Testis (tissue), 5 donors: ENCODE measurements at places on chromosomes 5 and 9.
A peak's percentile ranks its signal among the peaks of the same experiment; 100 is the strongest.

DNA sequence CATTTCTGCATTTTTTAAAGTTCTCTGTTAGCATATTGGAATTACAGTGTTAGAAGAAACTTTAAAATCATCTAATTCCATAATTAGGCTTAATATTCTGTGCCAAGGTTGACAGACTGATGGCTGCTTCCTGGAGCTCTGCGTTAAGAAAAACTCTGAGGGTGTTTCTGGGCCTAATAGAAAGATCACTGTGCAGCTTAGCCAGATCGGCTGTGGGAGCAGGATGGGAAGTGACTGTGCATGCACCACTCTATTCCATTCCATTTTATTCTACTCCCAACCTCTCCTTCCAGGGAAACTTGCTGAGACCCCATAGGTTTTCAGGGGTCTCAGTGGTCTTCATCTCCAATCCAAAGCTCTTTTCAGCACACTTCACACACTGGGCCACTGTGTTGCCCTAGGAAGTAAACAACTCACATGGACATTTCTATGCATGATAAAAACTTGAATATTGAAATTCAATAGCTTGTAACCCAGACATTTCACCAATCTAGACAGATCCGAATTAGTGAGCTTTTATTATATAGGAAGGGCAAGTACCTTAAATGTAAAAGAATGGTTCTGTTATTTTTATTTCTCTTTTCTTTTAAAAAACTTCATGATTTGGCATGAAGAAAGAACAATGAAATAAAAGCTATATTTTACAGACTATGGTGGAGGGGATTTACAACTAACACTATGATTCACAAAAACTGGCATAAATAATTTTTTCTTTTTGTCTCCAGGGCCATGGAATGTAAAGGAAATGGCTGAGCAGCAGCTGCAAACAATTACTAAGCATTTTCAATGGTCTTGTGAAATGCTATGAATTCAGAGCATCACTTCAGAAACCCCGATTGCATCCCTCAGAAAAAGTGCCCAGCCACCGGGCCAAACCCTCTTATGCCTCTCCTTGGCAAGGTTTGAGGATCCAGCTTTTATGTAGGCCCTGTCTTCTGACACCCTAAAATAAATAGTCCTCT, 51.4 kb upstream of the DAB2 start:
- H3K4me3 ChIP-seq, result no peak overlapping the region
- no peaks in the 10 kb centered on the region for H3K36me3 ChIP-seq
- H3K27ac ChIP-seq, result no peak overlapping the region
- no peak for DNase-seq
- H3K4me1 ChIP-seq, result peaks cover 5% of the 10 kb centered on the region

- H3K4me3 ChIP-seq, result no peak overlapping the region
- H3K36me3 ChIP-seq, result no peaks in the 10 kb centered on the region
- H3K4me1 ChIP-seq, result no peaks in the 10 kb centered on the region
- no peak overlapping the region for H3K27ac ChIP-seq
- H3K27me3 ChIP-seq, result no peaks in the 10 kb centered on the region
Measured at GRCh38 chr9:31744589-31744988, 639.9 kb upstream of the ACO1 start.

DNA sequence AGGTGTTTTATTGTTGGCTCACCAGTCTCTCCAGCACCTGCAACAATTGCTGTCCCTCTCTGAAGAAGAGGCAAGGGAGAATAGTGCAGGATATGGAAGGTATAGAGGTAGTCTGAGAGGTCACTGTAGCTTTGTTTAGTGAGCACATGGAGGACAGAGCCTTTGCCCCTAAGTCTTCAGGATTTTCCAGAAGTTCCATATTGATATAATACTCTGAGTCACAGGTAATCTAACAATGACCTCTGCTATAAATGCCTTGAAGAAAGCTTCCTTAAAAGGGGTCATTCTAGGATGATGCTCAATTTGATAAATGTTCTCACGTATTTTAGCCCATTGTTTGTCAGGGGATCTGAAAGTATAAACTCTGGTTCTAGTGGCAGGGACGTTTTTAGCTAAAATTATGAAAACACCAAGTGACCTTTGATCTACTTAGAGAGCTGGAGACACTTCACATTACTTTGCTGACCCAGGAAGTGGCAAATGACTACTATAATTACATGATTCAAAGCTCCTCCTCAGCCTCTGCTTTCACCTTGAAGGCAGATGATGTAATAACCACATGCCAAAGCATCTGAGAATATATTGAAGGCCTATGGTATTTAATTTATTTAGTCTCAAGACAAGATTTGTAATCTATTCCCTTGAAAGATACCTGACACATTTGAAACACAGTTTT, 366.9 kb upstream of the NUDT12 start:
- no peak overlapping the region for H3K27ac ChIP-seq
- no peaks in the 10 kb centered on the region for H3K27me3 ChIP-seq
- no peak overlapping the region for H3K4me3 ChIP-seq
- no peak for DNase-seq

GRCh38 chr5:135386096-135386495, 12.9 kb downstream of the MACROH2A1 start:
- no peaks in the 10 kb centered on the region for H3K4me1 ChIP-seq
- H3K4me3 ChIP-seq, result no peak overlapping the region
- H3K27me3 ChIP-seq, result no peaks in the 10 kb centered on the region
- DNase-seq, result no peak
- no peaks in the 10 kb centered on the region for H3K36me3 ChIP-seq

DNA sequence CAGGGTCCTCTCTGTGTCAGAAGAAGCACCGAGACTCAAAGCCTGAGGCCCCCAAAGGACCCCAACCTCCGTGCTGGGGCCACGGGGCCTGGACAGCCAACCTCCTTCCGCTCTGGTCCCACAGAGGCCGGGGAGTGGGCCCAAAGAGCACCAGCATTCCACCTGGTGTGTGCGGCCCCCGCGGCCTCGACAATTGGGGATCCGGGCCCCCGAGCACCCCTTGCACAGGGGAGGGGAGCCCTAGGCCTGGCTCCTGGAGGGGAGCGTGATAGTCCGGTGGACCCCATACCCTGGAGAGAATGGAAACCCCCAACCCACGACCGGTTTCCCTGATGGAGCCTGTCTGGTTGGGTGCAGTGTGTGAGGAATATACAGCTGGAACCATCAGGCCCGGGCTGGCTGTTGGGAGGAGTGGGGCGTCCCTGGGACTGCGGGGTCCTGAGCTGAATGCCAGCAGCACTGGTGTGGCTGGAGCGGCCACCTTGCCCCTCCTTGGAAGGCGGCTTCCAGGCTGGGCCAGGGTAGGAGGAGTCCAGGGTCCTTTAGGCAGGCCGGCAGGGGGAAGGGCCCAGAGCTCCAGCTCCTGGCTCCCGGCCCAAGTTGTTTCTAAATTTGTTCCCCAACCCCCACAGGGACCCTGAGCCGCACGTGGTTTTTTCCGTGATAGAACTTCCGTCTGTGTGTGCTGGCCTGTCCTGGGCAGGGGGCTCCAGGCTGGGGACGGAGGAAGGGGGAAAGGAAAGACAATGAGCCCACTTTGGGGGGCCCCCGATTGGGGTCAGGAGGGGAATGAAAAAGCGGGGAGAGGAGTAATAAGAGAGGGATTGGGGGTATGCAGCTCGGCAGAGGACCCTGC, 825 bp upstream of the TOR4A start:
- peaks cover 12% of the 10 kb centered on the region for H3K4me1 ChIP-seq
- H3K27ac ChIP-seq, result peak overlapping the region; percentile 89
- H3K36me3 ChIP-seq, result no peaks in the 10 kb centered on the region
- no peak overlapping the region for H3K4me3 ChIP-seq
- DNase-seq, result peak; percentile 83

DNA sequence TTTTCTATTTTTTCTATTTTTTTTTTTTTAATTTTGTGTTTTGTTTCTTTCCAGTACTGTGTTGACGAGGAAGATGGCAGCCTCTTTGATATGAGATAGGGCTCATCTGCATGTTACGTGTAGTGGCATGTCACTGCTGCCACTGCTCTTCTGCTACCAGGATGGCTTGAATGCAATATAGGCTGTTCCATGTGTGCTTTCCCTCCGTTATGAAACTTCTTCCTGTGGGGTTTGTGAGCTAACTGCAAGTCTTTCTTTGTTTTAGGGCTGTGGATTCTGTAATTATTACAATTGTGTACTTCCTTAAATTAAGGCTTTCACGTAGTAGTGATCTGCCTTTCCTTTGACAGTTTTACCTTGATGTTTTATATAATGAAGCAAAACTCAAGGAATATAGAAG, 184.6 kb downstream of the KDM4C start:
- no peaks in the 10 kb centered on the region for H3K4me1 ChIP-seq
- DNase-seq, result no peak
- H3K27ac ChIP-seq, result no peak overlapping the region
- no peaks in the 10 kb centered on the region for H3K36me3 ChIP-seq

- no peak overlapping the region for H3K4me3 ChIP-seq
- no peak overlapping the region for H3K27ac ChIP-seq
- H3K36me3 ChIP-seq, result no peaks in the 10 kb centered on the region
- peaks cover 6% of the 10 kb centered on the region for H3K4me1 ChIP-seq
- no peak for DNase-seq
- H3K27me3 ChIP-seq, result no peaks in the 10 kb centered on the region
Measured at GRCh38 chr5:170154744-170155143, 49.0 kb downstream of the FOXI1 start.

- no peaks in the 10 kb centered on the region for H3K27me3 ChIP-seq
- H3K36me3 ChIP-seq, result no peaks in the 10 kb centered on the region
- no peaks in the 10 kb centered on the region for H3K4me1 ChIP-seq
- H3K27ac ChIP-seq, result no peak overlapping the region
- DNase-seq, result no peak
- no peak overlapping the region for H3K4me3 ChIP-seq
Measured at GRCh38 chr9:110217656-110218099, 9.7 kb upstream of the C9orf152 start.

- no peak for DNase-seq
- H3K27ac ChIP-seq, result no peak overlapping the region
- H3K36me3 ChIP-seq, result no peaks in the 10 kb centered on the region
- peaks cover 7% of the 10 kb centered on the region for H3K4me1 ChIP-seq
- H3K27me3 ChIP-seq, result no peaks in the 10 kb centered on the region
Measured at GRCh38 chr9:78301466-78301865, 4.5 kb downstream of the PSAT1 start.

DNA sequence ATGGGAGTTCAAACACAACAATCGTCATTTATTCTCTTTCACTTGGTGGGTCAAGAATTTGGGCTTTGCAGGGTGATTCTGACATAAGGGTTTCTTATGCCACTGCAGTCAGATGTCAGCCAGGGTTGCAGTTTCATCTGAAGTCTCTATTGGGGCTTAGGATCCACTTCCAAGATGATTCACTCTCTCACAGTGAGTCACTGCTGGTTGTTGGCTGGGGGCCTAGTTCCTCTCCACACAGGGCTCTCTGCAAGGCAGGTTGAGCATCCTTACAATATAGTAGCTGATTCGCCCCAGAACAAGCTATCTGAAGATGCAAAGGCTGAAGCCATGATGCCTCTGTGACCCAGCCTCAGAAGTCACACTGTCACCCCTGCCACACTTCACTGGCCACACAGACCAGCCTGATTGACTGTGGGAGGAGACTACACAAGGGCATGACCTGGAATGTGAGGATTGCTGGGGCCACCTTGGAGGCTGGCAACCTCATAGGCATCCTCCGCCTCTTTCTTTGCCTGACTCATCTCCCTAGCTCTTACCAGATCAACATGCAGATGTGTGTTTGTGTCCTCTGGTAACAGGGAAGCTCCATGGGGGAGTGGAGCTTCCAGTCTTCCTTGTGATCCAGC, 4.5 kb upstream of the CARD19 start:
- H3K4me3 ChIP-seq, result no peak overlapping the region
- peaks cover 26% of the 10 kb centered on the region for H3K4me1 ChIP-seq

- DNase-seq, result peak; percentile 55
- H3K4me3 ChIP-seq, result no peak overlapping the region
- peak overlapping the region; percentile 83 for H3K27ac ChIP-seq
- H3K4me1 ChIP-seq, result peaks cover 94% of the 10 kb centered on the region
Measured at GRCh38 chr9:134374301-134375010, 48.2 kb downstream of the RXRA start.

DNA sequence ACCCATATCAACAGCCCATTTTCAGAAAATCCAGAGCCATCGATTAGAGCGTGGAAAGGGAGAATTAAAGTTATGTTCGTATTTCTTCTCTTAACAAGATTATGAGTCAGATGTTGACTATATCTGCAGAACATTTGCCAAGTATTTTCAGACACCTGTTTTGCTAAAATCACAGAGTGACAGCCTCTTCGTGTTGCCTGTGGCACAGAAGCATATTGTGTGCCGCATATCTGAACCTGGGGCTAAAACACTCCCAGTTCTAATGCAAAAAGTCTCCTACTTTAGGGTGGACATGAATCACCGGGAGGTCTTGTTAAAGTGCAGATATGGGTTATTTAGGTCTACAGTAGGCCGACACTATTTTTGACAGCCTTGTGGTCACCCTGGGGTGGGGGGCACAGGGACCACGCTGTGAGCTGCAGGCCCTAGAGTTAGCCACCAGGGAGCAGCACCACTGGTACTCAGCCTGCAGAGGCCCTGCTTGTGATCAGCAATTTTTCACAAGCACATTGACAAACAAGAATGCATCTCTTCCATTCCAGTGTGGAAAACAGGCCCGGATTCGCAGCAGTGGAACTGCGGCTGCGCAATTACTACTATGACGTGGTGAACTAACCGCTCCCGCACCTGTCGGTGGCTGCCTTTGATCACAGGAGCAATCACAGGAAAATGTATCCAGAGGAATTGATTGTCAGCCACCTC, 93.5 kb downstream of the SYK start:
- H3K4me1 ChIP-seq, result no peaks in the 10 kb centered on the region
- no peak for DNase-seq
- no peaks in the 10 kb centered on the region for H3K27me3 ChIP-seq
- H3K36me3 ChIP-seq, result no peaks in the 10 kb centered on the region

GRCh38 chr5:158463188-158463587, 604.2 kb upstream of the CLINT1 start:
- DNase-seq, result no peak
- H3K27me3 ChIP-seq, result no peaks in the 10 kb centered on the region
- H3K27ac ChIP-seq, result no peak overlapping the region
- H3K4me3 ChIP-seq, result no peak overlapping the region
- H3K36me3 ChIP-seq, result no peaks in the 10 kb centered on the region

DNA sequence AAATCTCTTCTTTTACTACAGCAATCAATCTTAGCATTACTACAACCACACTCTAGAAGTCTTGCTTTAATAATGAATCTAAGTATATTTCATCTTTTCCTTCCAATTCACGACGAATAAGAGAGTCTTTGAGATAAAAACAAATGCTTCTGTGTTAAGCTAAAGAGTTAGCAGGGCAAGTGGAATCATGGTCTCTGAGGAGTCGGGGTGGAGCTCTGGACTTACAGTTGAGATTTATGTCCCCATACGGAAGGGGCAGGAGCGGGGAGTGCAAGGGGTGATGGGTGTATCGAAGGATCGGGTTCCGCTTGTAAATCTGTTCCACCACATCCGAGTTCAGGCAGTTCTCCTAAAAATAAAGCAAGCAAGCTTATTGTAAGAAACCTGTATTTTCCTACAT, 59.0 kb upstream of the RETREG1 start:
- no peaks in the 10 kb centered on the region for H3K27me3 ChIP-seq
- H3K27ac ChIP-seq, result no peak overlapping the region
- H3K4me1 ChIP-seq, result no peaks in the 10 kb centered on the region
- H3K4me3 ChIP-seq, result no peak overlapping the region
- no peak for DNase-seq
- H3K36me3 ChIP-seq, result no peaks in the 10 kb centered on the region
